H1 (cell line): ENCODE measurements at places on chromosomes 3 and 15. TPM values are rescaled to one million over a fixed set of nuclear protein-coding genes. Genes with fewer than 3 reads are reported as not detected.

DNA sequence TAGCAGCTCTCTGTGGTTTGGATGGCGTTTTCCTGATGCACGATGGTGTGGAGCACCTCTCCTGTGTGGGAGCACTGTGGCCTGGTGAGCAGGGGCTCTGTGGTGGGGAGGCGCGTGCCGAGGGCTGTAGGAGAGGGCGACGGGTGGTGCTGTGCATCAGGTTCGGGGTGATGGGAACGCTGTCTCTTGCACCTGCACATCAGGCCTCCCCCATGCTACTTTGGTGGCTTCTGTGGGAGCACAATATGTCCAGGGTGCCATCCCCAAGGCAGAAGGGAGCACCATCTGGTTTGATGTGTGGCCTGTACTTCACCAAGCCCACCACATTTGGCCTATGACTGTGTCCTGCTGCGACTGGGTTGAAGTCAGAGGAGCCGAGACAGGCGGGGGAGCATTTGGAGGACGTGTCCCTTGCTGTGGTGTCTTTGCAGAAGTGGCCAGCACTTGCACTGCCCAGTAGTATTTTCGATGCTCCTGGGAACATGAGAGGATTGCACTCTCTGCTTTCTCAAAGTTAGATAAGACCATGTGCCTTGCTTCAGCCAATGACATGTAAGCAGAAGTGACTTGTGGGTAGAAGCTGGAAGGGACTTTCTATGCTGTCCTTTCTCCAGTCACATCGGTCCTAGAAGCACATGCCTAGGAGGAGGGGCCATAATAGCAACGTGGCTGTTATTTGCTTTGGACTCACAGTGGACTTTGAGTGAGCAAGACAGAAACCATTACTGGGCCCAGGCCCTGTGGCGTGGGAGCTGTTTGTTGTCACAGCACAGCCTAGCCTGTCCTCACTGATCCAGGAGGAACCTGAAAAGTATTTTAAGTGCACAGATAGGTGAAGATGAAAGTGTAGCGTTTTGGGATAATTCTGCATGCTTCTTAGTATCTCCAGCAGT is 72.1 kb downstream of the APBA2 start:
- DNase-seq: no peak

- DNase-seq: no peak
These were observed 205.5 kb downstream of the STAG1 start for GRCh38 chr3:136546720-136547119.

GRCh38 chr15:31024979-31025378 is 33.6 kb upstream of the MTMR10 start:
- no peak for DNase-seq

- DNase-seq: no peak
These were observed 375.3 kb downstream of the LPP start for GRCh38 chr3:188529228-188529627.

GRCh38 chr3:40240921-40241320 is 68.6 kb upstream of the EIF1B start:
- DNase-seq: no peak

GRCh38 chr3:34070831-34071585 is 272.6 kb downstream of the PDCD6IP start:
- DNase-seq: no peak

- no peak for DNase-seq
These were observed at the start of gene FOXB1 for GRCh38 chr15:60004009-60004845. Gene FOXB1 (plus strand): TSS chr15:60004311. CDS start chr15:60004964, 653 bp downstream.

- no peak for DNase-seq
These were observed 23.7 kb upstream of the C3orf49 start for GRCh38 chr3:63795438-63795837.

DNA sequence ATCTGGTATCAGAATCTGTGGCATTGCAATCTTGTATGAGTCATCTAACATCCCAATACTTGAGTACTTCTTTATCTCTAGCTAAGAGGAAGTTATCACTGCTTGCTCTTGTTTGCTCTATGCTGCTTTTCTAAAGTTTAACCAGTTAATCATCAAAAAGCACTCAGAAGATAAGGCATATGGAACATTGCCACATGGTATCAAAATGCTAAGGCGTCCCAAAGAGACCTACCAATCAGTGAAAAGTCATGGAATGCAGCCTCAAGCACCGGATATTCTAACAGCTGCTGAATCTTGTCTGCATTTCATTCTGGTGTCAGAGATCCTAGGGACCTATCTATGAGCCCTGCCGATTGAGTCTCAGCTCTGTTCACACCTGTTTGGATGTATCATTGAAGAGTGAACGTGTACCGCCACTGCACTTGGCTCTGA is 192.8 kb downstream of the ARPP21 start:
- DNase-seq: no peak

DNA sequence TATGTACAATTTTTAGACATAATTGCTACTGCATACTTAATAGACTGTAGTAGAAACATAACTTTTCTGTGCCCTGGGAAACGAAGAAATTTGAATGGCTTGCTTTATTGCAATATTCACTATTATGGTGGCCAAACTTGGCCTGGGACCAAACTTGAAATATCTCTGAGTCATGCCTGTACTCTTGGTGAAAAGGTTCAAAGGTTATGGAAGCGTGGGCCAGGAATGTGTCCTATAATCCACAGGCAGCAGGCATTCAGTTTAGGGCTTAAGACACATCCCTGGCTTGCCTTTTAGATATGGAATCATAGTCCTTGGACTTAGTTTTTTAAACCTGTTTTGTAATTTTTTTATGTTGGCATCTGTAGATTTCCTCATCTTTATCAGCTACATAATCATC is 124.3 kb downstream of the LRIG1 start:
- DNase-seq: no peak

GRCh38 chr3:13303410-13303809 is 116.7 kb downstream of the NUP210 start:
- DNase-seq: no peak

- DNase-seq: no peak
These were observed 9.7 kb downstream of the CCDC12 start for GRCh38 chr3:46966811-46967210.

The MST1R gene
- total RNA-seq: 4.8 and 7.6 TPM in 2 replicates

The ZMAT3 gene
- total RNA-seq: 9.2 and 10.4 TPM in 2 replicates

The GAP43 gene
- total RNA-seq: 21.9 and 22.6 TPM in 2 replicates
